Suprapubic skin (tissue), 4 donors: ENCODE measurements at places on chromosomes 4 and X. TPM values are rescaled to one million over a fixed set of nuclear protein-coding genes. Genes with fewer than 3 reads are reported as not detected.

GRCh38 chr4:153518001-153518400 is 51.8 kb downstream of the TMEM131L start:
- H3K27ac ChIP-seq: no peak overlapping the region
- no peaks in the 10 kb centered on the region for H3K36me3 ChIP-seq
- H3K27me3 ChIP-seq: no peaks in the 10 kb centered on the region
- H3K4me3 ChIP-seq: no peak overlapping the region
- H3K4me1 ChIP-seq: peaks cover 14% of the 10 kb centered on the region

DNA sequence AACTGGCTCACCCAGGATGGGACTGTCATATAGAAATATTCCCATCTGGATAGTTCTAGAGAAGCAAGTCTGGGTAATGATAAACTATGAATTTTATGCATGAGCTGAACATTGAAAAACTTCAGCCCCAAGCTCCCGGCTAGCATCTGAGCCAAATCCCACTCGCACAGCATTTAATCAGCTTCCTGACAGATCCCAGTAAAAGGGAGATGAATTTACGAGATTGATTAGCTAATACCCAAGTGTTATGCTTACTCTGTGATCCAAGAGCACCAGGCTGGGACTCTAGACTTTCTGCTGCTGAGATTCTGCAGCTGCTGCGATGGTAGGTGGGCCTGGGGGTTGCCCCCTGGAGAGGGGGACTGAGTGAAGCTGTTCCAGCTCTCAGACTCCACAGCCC is 28.0 kb downstream of the FRMPD3 start:
- no peaks in the 10 kb centered on the region for H3K36me3 ChIP-seq
- H3K4me1 ChIP-seq: no peaks in the 10 kb centered on the region
- H3K4me3 ChIP-seq: no peak overlapping the region
- H3K27me3 ChIP-seq: no peaks in the 10 kb centered on the region
- DNase-seq: no peak
- no peak overlapping the region for H3K27ac ChIP-seq

- no peak overlapping the region for H3K27ac ChIP-seq
- H3K27me3 ChIP-seq: no peaks in the 10 kb centered on the region
- DNase-seq: no peak
Measured at GRCh38 chrX:63930140-63930539, 145.1 kb upstream of the ARHGEF9 start.

DNA sequence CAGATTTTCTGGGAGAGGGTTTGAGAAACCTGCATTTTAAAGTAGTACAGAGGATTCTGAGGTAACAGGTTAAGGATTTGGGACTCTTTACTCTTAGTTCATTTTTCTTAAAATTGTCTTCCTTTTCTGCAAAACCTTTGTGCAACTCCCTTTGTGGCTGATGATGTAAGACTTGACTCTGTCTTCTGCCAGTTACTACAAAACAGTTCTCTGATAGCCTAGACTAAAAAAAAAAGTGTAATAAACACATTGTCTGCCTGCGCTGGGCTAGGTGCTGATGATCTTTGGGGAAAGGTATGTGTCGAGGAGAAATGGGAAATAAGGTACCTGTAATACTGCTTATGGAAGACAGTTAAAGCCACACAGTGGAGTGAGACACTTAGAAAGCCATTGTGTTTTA is 28.7 kb downstream of the IL13RA1 start:
- no peaks in the 10 kb centered on the region for H3K4me1 ChIP-seq
- no peak for DNase-seq
- no peak overlapping the region for H3K27ac ChIP-seq
- no peaks in the 10 kb centered on the region for H3K27me3 ChIP-seq
- no peak overlapping the region for H3K4me3 ChIP-seq
- no peaks in the 10 kb centered on the region for H3K36me3 ChIP-seq

- H3K27me3 ChIP-seq: no peaks in the 10 kb centered on the region
- peaks cover under 1% of the 10 kb centered on the region for H3K36me3 ChIP-seq
- no peak overlapping the region for H3K27ac ChIP-seq
- H3K4me1 ChIP-seq: no peaks in the 10 kb centered on the region
- no peak overlapping the region for H3K4me3 ChIP-seq
Measured at GRCh38 chr4:98387345-98388026, 126.3 kb downstream of the RAP1GDS1 start.

DNA sequence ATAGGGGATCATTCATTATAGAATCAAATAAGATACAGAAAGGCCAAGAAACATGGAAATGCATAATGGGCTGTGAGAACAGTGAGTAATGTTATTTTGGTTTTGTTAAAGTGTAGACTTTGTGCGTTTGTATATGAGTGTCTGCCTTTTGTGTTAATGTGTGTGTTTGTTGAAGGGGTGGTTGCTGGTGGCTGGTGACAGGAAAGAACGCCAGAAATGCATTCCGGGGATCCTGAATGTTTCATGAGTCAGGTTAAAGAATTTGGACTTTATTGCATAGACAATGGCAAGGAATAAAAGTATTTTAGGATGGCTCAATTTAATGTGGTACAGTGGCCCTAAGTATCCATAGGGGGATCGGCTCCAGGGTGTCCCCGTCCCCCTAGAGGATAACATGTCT is 1228.9 kb downstream of the PCDH7 start:
- H3K4me1 ChIP-seq: no peaks in the 10 kb centered on the region
- H3K27ac ChIP-seq: no peak overlapping the region
- no peaks in the 10 kb centered on the region for H3K27me3 ChIP-seq
- no peak overlapping the region for H3K4me3 ChIP-seq

DNA sequence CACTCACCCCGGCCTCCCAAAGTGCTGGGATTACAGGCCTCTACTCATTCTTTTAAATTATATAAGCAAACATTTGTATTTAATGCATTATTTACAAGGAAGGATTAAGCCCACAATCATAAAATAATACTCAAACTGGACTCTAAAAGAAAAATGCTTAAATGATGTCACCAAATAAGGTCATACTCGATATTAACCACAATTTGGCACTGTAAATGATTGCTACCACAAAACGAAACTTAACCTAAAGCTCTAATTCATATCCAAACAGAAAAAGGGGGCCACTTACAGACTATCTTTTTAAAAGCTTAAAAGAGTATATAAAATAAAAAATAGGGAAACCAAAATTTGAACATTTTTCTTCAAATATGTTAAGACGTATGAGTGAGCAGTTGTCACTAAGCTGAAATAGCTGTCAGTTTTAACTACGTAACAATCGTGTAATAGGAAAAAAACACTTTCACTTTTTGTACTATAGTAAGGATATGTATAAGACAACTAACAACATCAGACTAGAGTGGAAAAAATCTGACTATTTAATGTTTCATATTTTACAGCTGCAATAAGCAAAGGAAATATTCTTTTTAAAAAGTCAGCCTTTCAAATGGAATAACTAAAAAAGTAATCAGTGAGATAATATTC is 108.2 kb upstream of the GPR34 start:
- no peaks in the 10 kb centered on the region for H3K27me3 ChIP-seq
- no peak for DNase-seq
- no peaks in the 10 kb centered on the region for H3K4me1 ChIP-seq
- H3K36me3 ChIP-seq: no peaks in the 10 kb centered on the region

DNA sequence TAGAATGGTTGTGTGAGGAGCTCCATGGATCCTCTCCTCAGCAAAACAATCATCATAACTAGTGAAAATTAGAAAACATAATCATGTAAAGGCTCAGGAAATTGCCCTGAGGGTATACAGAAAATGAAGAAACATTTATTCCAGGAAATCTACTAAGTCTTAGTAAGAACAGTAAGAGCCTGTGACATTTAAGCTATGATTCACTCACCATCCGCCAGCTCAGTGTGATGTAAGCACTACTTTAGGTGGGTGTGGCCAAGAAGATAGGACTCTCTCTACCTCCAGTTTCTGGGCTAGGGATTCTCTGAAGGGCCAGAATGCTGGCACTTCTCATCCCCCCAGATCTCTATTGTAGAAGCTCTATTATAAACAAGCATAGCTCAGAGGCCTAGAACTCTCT is 147.5 kb downstream of the DLG3 start:
- no peaks in the 10 kb centered on the region for H3K27me3 ChIP-seq
- H3K36me3 ChIP-seq: no peaks in the 10 kb centered on the region
- H3K4me1 ChIP-seq: no peaks in the 10 kb centered on the region

DNA sequence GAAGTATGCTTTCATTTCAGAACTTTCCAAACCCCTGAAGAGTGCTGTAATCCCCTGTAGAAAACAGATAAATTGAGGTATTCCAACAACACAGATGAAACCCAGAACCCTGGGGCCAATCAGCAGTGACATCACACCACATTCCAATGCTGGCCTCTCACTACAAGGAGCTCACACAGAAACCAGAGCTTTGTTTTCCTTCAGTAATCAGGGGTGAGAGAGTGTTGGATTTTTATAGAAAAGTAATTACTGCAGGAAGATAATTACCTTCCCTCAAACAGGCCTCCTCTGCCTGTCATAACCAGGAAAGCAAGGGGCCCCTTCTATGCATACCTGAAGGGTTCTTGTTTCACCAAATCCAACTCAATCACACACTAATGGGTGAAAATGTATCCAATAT is 246.2 kb downstream of the SCFD2 start:
- no peaks in the 10 kb centered on the region for H3K36me3 ChIP-seq
- peaks cover 7% of the 10 kb centered on the region for H3K4me1 ChIP-seq
- no peaks in the 10 kb centered on the region for H3K27me3 ChIP-seq
- no peak overlapping the region for H3K4me3 ChIP-seq
- no peak overlapping the region for H3K27ac ChIP-seq
- DNase-seq: no peak

DNA sequence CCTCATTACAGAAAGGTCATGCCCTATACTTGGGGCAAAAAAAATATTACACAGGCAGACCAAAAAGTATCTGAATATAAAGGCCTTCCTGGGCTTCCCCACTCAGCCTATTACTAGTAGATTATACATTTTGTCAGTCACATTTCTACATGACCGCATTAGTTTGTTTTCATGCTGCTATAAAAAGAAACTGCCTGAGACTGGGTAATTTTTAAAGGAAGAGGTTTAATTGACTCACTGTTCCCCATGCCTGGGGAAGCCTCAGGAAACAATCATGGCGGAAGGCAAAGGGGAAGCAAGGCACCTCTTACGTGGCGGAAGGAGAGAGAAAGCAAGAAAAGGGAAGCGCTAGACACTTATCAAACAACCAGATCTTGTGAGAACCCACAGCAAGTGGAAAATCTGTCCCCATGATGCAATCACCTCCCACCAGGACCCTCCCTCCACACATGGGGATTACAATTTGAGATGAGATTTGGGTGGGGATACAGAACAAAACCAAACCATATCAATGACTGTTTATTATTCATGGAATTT is 1312.0 kb downstream of the PCDH7 start:
- DNase-seq: no peak
- no peaks in the 10 kb centered on the region for H3K4me1 ChIP-seq
- no peaks in the 10 kb centered on the region for H3K27me3 ChIP-seq
- H3K4me3 ChIP-seq: no peak overlapping the region
- no peaks in the 10 kb centered on the region for H3K36me3 ChIP-seq

- H3K4me3 ChIP-seq: peak overlapping the region; percentile 63
- no peaks in the 10 kb centered on the region for H3K4me1 ChIP-seq
- H3K36me3 ChIP-seq: no peaks in the 10 kb centered on the region
Measured at GRCh38 chrX:102652031-102652688, 877 bp downstream of the GPRASP1 start.

- no peaks in the 10 kb centered on the region for H3K4me1 ChIP-seq
- no peaks in the 10 kb centered on the region for H3K27me3 ChIP-seq
- no peak for DNase-seq
- H3K4me3 ChIP-seq: no peak overlapping the region
Measured at GRCh38 chrX:29627833-29628232, 587.5 kb upstream of the MAGEB2 start.

GRCh38 chrX:95063554-95063953 is 1389.5 kb downstream of the FAM133A start:
- no peak overlapping the region for H3K4me3 ChIP-seq
- no peak overlapping the region for H3K27ac ChIP-seq
- H3K27me3 ChIP-seq: no peaks in the 10 kb centered on the region
- no peaks in the 10 kb centered on the region for H3K4me1 ChIP-seq

PRKG2 gene
- total RNA-seq: 0.79 TPM

DNA sequence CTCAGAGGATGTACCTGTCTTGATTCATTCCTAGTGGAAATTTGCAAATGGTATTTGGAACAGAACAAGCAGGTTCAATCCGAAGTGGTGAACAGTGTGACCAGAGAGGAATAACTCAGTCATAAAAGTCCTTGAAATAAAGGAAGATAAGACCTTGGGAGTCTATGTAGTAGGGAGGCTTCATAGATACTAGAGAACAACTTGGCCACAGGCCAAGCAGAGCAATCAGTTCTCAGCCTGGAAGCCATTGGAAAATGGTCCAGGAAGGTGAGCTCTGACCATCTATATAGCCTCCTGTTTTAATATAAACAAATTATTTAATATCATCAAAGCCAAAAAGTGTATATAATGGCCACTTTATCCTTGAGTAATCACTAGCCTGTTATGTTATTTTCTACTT is 11.3 kb downstream of the TXK start:
- no peak overlapping the region for H3K27ac ChIP-seq
- H3K27me3 ChIP-seq: no peaks in the 10 kb centered on the region

GRCh38 chrX:115373308-115373707 is 83.8 kb downstream of the LUZP4 start:
- H3K36me3 ChIP-seq: no peaks in the 10 kb centered on the region
- H3K27me3 ChIP-seq: no peaks in the 10 kb centered on the region
- H3K4me3 ChIP-seq: no peak overlapping the region
- H3K4me1 ChIP-seq: no peaks in the 10 kb centered on the region
- DNase-seq: no peak
- H3K27ac ChIP-seq: no peak overlapping the region

DNA sequence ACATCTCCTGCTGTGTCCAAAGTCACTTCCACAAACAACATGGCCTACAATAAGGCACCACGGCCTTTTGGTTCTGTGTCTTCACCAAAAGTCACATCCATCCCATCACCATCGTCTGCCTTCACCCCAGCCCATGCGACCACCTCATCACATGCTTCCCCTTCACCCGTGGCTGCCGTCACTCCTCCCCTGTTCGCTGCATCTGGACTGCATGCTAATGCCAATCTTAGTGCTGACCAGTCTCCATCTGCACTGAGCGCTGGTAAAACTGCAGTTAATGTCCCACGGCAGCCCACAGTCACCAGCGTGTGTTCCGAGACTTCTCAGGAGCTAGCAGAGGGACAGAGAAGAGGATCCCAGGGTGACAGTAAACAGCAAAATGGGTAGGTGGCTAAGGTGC is 123.9 kb downstream of the PDLIM5 start:
- no peaks in the 10 kb centered on the region for H3K27me3 ChIP-seq
- H3K4me1 ChIP-seq: peaks cover 4% of the 10 kb centered on the region
- no peak for DNase-seq
- no peak overlapping the region for H3K4me3 ChIP-seq
- H3K27ac ChIP-seq: no peak overlapping the region

DNA sequence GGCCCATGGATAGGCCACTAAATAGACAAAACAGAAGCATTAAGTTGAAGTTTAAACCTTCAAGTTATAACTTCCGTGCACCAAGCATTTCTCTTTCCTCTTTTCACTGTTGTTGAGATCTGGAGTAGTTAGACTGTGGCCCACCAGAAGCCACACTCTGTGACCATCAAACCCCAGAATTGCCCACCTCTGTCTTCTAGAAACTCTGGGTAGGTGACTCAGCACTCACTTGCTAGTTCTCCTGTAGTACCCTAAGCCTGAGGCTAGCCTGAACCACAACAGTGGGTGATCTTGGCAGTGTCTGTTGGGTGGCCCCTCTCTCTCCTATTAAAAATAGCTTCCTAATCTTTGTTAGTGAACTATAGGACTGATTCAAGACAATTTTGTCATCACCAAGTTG is 24.6 kb upstream of the CD40LG start:
- H3K27me3 ChIP-seq: no peaks in the 10 kb centered on the region
- H3K4me3 ChIP-seq: no peak overlapping the region
- no peak for DNase-seq
- H3K27ac ChIP-seq: no peak overlapping the region
- H3K4me1 ChIP-seq: no peaks in the 10 kb centered on the region

SH3BGRL gene
- total RNA-seq: 80.7 TPM
